Activated CD4-positive, alpha-beta T cell treated with anti-CD3 and anti-CD28 coated beads, Interleukin-2, amount 10 ng/mL, durations not matched to agents 7 days and 5 days (primary cell): ENCODE measurements at places on chromosomes 1 and 21.

DNA sequence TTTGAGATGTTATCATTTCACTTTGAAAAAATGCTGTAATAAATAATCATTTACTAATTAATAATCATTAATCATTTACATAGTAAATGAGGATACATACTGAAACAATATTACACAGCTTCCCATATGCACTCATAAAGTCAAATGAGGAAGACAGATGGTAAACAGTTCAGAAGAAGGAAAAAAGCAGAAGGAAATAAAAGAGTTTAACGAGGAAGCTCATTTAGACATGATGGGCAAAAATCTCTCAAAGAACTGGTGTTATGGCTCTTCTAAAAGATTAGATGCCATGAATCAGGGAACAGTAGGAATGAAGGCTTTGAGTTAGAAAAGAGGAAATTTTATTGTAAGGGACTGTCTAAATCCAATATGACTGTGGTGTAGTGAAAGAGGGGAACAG is 347.6 kb downstream of the PTPRC start:
- DNase-seq, result no peak

- DNase-seq, result no peak
Measured at GRCh38 chr1:41151846-41152245, 90.3 kb downstream of the SCMH1 start.

DNA sequence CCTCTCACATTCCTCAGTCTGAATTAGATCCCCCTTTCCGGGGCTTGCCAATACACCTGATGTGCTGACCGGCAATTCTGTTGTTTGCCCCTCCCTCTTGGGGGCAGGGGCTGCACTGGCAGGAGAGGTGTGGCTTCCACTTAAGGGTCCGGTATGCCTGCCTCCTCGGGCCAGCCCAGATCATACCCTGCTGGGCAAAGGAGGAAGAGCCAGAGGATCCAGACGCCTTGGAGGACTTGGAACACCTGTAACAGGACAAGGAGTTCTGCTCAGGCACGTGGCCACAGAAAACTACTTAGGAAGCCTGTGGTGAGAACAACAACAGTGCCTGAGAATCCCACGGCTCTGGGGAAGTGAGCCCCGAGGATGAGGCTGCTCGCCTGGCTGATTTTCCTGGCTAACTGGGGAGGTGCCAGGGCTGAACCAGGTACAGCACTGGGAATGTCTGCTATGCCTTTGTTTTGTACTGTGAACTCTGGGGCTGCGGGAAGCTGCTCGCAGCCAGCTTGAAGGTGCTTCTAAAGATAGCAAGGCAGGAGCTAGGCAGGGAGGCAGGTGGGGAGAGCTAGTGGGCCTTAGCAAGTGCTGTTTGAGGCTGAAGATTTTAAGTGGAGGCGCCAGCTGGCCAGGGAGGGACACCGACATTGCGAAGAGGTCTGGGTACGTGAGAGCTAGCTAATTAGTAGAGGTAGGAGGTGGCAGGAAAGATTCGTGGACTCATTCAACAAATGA is at the start of gene SMPDL3B:
Gene SMPDL3B (plus strand): TSS at position 183 of the 732 bp plus-strand sequence. CDS start 184 bp downstream, at position 367.
- no peak for DNase-seq

DNA sequence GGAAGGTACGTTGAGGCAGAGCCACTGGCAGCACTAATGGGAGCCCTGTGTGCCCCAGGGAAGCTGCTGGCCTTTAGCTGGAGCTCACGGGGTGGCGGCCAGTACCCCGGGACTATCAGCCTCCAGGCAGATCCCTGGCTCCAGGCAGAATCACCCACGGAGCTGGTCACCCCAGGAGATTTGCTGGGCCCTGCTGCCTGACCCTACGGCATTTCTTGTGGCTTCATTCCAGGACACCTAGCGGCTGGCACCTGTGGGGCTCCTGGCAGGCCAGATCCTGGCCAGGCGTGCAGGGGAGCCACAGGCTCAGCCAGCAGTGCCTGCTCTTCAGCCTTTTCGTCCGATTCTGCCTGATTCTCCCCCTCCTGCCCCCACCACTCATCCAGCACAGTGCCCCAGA is 7.1 kb downstream of the PADI1 start:
- DNase-seq, result no peak

DNA sequence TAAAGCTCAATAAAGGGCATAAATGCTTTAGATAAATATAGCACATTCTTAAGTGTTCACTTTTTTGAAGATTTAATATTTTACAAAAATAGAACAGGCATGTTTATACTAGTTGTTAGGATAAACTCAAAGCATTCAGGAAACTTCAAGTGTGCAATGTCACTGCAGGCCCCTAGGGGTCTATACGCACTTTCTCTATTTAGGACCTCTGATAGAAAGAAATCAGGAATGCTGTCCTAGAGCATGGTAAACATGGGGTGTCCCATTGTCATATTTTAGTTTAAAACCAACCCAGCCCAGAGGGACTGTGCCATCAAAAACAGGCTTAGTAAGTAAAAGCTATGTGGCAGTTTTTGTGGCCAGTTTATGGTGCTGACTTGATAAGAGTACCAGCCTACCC is 102.2 kb downstream of the BARHL2 start:
- no peak for DNase-seq

GRCh38 chr1:95948023-95948422 is 714.0 kb downstream of the RWDD3 start:
- no peak for DNase-seq

- DNase-seq, result no peak
Measured at GRCh38 chr1:19941206-19941568, 17.8 kb upstream of the PLA2G2E start.
